ENCODE measurements at places on chromosomes 5 and 9.

GRCh38 chr9:109086221-109086620, 33.5 kb downstream of the TMEM245 start:
- DNase-seq = no peak

GRCh38 chr9:34589636-34590380, at the start of gene CNTFR:
Gene CNTFR (minus strand): TSS chr9:34589724. CDS start chr9:34568981, 20,743 bp downstream.
- DNase-seq = no peak

- DNase-seq = no peak
Observed at GRCh38 chr9:99340281-99340680, 118.2 kb downstream of the SEC61B start.

- no peak for DNase-seq
Observed at GRCh38 chr9:133351908-133352634, 4.1 kb downstream of the RPL7A start.

DNA sequence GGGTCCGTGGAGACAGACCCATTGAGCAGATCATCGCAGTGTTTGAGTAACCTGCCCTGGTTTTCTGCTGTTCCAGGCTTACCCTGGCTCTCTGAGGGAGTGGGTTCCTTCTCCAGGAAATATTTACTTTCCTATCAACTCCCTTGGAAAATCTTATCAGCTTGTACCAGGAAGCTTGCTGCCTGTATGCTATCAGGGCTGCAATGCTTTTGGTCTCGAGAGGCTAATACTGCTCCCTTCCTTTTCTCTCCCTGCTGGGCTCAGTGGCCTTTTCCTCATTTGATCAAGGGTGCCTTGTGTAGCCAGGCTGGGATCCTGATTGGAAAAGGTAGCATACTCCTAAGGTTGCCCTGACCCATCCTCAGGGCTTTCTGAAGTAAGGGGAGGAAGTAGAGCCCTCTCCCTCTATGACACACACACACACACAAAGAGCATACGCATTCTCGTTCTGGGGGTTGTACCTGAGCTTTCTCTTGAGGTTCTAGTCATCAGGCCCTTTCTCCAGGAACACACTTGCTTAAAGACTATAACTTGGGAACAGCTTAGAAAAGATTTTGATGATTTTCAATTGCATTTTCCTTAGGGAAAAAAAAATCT, 41.6 kb downstream of the CYSTM1 start:
- no peak for DNase-seq

GRCh38 chr5:52948418-52949076, 40.6 kb upstream of the ITGA2 start:
- peak; percentile 91 for DNase-seq

- DNase-seq = no peak
Observed at GRCh38 chr5:134794082-134794481, 35.5 kb downstream of the DDX46 start.

GRCh38 chr9:25994605-25995004, 316.4 kb upstream of the TUSC1 start:
- DNase-seq = no peak

DNA sequence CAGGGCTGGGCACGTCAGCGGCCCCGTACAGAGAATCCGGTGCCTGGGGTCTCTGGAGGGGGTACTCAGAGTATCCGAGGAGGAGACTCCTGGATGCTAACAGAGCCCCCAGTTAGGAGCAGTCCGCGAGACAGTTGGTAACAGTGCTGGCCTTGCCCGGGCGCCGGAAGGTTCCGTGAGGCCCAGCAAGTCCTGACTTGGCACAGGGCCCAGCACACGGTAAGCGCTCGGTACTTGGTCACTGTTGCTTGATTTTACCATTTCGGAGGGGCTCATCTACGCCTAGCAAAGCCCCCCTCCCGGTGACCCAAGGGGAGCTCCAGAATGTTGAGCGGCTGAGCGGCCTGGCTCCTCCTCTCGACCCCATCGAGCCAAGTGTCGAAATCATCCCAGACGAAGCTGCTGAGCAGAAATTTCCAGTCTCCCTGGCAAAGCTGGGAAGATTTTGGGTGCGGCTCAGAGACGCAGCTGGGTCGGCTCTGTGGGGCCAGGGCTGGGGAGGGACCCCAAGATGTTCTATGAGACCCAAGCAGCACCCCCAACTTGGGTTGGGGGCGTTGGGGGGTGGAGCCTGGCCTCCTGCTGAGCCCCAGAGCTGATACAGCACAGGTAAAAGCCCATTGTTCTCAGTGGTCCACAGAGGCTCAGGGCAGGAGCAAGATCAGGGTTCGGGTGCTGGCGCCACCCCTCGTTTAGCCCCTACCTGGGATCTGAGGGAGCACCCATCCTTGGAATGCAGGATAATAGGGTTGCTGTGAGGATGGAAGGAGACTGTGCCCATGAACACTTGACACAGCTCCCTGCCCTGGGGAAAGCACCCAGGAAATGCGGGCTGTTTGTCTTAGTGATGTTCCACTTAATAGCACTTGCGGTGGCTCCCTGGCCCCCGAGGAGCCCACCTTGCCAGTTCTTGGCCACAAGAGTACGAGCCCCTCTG, 137.2 kb downstream of the C9orf50 start:
- no peak for DNase-seq

GRCh38 chr9:9764821-9765220, 848.0 kb downstream of the PTPRD start:
- no peak for DNase-seq

DNA sequence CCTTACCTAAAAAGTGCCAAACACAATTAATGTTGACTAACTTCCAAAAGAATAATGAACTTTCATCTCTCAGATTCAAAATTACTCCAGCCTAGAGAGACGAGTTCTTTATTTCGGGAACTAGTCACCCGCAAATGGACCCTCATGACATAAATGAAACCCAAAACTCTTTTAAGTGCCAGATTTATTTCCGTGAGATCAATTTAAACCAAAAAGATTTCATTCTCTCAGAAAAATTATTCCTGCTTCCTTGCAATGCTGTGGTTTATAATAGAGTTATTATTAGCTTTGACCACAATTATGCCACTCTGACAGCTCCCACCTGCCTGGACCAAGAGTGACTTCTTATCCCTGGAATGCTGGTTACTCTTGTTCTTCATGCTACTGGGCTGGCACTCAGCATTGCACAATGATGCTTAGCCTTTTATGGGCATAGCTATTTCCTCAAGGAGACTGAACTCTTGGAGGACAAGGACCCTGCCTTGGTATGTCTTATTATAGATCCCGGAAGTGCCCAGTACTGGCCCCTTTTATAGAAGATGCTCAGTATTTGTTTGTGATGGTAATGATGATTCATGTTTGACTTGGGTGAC, 183.5 kb downstream of the SNX18 start:
- DNase-seq = no peak

GRCh38 chr5:40521108-40521785, 158.5 kb upstream of the PTGER4 start:
- DNase-seq = no peak

- no peak for DNase-seq
Observed at GRCh38 chr5:135179308-135179980, 145.4 kb upstream of the PITX1 start.

DNA sequence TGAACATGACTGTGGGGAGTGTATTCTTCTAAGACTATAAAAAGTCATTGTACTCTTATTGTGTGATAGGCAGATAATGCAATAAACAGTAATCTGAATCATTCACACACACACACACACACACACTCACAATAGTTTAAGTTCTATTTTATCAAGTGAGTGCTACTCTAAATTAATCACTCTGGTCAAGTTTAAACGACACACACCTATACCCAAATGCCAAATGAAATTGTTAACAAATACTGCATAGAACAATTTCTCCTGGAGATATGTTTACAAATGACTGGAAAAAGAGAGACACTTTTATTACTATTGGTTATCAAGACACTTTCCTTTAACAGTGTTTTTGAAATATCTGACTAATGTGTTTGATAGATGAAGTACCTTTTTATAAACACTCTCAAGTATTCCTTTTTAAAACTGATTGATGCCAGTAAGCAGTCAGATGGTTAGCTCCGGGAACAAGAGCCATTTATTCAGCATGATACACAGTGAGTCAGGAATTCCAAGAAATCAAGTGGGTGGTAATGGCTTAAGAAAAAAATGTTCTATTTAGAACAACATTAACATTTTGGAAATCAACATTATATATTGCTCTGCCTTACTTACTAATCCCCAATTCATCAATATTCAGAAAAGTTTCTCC, 521.6 kb upstream of the ST8SIA4 start:
- DNase-seq = peak; percentile 8

DNA sequence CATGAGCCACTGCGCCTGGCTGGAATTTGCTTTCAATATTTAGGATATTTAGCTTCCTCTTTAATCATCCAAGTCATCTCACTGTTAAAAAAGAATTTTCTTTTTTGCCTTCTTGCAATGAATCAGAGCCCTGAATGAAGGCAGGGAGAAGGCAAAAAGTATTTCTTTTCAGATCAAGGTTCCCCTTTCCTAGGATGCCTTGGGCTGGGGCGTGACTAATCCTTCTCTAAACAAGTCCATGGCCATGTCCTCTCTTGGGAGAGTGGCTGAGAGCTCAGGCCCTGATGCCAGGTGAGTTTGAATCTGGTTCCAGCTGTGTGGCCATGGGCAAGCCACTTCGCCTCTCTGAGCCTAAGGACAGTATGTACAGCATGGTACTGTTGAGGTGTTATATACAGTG, 84.8 kb upstream of the NEURL1B start:
- no peak for DNase-seq

DNA sequence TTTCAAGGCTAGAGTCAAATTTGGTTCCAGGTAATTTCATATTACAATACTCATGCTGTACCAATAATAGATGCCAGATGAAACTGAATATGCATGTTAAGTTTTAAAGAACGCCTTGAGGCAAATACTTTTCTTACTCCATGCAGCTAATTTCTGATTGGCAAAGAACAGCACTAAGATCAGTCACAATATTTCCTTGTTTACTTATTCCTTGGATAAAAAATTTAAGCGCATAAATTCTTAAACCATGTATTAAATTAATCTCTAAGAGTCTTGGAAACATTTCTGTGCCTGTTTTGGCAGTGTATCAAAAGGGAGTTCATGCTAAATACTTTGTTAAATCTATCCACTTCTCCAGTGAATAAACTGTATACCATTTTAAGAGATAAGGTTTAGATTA, 173.5 kb downstream of the SLC12A2 start:
- no peak for DNase-seq

GRCh38 chr5:167570431-167570830, 721.0 kb upstream of the WWC1 start:
- DNase-seq = no peak

GRCh38 chr5:79845448-79846197, 145.4 kb downstream of the MTX3 start:
- DNase-seq = no peak

- DNase-seq = no peak
Observed at GRCh38 chr9:113220467-113221002, 542 bp downstream of the FKBP15 start.

DNA sequence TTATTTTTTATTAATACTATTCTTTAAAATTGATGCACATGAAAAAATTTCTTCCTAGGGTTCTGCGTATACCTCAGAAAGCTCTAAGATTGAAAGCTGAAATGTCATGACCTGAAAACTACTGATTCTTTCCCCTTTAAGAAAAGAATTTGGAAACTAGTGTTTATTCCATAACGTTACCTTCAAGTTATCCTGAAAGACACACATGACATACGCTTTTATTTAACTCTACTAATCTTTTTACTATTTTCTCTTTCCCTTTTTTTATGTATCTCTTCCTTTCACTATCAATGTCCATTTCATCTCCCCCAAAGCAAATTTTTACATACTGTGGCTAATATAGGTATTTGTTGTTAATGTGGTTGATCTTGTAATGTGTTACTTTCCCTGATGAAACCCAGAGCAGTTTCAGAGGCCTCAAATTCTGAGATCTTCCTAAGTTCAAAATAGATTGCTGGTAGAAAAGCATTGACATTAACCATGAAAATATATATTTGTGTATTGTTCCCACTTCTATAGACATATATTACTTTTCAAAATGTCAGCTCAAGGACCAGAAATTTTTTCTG, 7.4 kb downstream of the NIPBL start:
- DNase-seq = no peak

DNA sequence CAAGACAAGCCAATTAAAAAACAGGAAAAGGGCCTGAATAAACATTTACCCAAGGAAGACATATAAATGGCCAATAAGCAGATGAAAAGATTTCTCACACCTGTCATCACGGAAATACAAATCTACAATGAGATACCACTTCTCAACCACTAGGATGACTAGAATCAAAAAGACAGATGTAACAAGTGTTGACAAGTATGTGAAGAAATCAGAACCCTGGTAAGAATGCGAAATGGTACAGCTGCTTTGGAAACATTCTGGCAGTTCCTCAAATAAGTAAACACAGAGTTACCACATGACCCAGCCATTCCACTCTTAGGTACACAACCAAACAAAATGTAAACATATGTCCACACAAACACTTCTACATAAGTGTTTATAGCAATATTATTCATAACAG, 32.5 kb downstream of the LEAP2 start:
- DNase-seq = no peak

DNA sequence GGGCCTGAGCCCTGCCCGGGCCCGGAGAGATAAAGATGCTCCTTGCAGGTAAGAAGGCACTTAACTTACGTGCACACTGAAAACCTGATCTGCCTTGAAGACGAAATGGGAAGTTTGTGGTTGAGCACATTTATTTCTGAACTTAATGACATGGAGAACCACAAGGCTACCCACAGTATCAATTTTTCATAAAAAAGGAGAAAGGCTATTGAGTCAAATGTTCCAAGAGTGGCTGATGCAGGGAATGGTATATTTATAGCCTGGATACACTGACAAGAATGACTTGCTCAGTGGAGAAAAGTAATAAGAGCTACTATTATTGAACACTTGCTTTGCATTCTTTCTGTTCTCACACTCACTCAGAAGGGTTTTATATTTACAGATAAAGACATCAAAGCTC, 419.3 kb downstream of the ACTL7B start:
- DNase-seq = no peak

- no peak for DNase-seq
Observed at GRCh38 chr5:39006650-39007049, 67.5 kb downstream of the RICTOR start.

DNA sequence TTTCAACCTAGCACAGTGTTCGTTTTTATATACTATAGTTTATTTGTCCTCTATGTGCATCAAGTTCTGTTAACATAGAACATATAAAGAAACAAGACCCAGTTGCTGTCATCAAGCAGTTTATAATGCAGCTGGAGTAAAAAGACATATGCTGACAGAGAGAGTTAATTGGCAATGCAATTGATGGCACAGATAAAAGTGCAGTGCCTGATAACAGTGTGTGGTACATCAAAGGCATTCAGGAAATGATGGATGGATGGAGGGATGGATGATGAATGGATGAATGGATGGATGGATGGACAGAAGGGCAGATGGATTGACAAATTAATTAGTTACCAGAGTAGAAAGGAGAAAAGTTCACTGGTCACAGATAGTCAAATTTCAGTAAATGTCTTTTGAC, 238.9 kb downstream of the RFK start:
- no peak for DNase-seq

- no peak for DNase-seq
Observed at GRCh38 chr5:90311401-90311800, 98.2 kb downstream of the CETN3 start.

- DNase-seq = no peak
Observed at GRCh38 chr5:6183391-6184390, 194.7 kb downstream of the MED10 start.

- DNase-seq = no peak
Observed at GRCh38 chr9:135609366-135609955, 29.9 kb downstream of the GLT6D1 start.

All from Panc1 (cell line).